Activated B cell treated with CpG ODN at 0.5 μM for 24 hours (primary cell): ENCODE measurements at places on chromosomes 13 and 19. TPM values are rescaled to one million over a fixed set of nuclear protein-coding genes. Genes with fewer than 3 reads are reported as not detected.

LIM2 gene
- total RNA-seq: not detected in 2 replicates

RASIP1 gene
- total RNA-seq: 0.07 and 0.12 TPM in 2 replicates

CNMD gene
- total RNA-seq: not detected in 2 replicates

GRCh38 chr13:106699311-106699710, 131.4 kb upstream of the ARGLU1 start:
- DNase-seq: no peak

- no peak for DNase-seq
Measured at GRCh38 chr19:30799865-30800755, 427.9 kb downstream of the ZNF536 start.

DNA sequence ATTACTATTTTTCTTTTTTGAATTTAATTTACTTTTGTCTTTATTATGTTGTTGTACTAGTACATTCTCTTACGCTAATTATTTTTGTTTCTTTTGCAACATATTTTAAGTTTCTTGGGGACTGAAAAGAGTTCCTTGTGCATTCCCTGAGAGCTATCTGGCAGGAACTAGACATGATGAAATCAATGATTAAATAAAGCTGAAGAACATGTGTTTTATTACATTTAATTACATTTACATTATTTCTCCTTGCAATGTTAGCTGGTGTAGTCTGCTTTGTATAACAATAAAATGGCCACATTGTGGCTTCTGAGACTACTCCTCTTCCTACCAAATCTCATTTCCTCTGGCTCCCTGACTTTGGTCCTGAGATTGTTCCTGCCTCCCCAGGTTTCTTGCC, 244.9 kb downstream of the NDFIP2 start:
- DNase-seq: no peak
